ENCODE measurements at places on chromosomes 2 and 18. TPM values are rescaled to one million over a fixed set of nuclear protein-coding genes. Genes with fewer than 3 reads are reported as not detected.

The CTDSP1 gene
- 129 TPM for total RNA-seq

The STON1 gene
- 18.4 TPM for total RNA-seq

The ARHGEF33 gene
- 4.6 TPM for total RNA-seq

The ASB1 gene
- total RNA-seq = 12.4 TPM

GRCh38 chr2:229575569-229576315 is 138.6 kb downstream of the DNER start:
- H3K27ac ChIP-seq = no peak overlapping the region
- DNase-seq = no peak
- no peaks in the 10 kb centered on the region for H3K36me3 ChIP-seq
- H3K4me3 ChIP-seq = no peak overlapping the region
- no peaks in the 10 kb centered on the region for H3K27me3 ChIP-seq

- H3K27me3 ChIP-seq = no peaks in the 10 kb centered on the region
- H3K4me1 ChIP-seq = no peaks in the 10 kb centered on the region
- H3K4me3 ChIP-seq = no peak overlapping the region
- no peaks in the 10 kb centered on the region for H3K36me3 ChIP-seq
- H3K27ac ChIP-seq = no peak overlapping the region
Observed at GRCh38 chr2:119301413-119301812, 65.2 kb downstream of the C2orf76 start.

- H3K4me3 ChIP-seq = no peak overlapping the region
- H3K36me3 ChIP-seq = no peaks in the 10 kb centered on the region
- H3K27ac ChIP-seq = no peak overlapping the region
- DNase-seq = no peak
Observed at GRCh38 chr2:21715887-21716286, 592.1 kb downstream of the TDRD15 start.

DNA sequence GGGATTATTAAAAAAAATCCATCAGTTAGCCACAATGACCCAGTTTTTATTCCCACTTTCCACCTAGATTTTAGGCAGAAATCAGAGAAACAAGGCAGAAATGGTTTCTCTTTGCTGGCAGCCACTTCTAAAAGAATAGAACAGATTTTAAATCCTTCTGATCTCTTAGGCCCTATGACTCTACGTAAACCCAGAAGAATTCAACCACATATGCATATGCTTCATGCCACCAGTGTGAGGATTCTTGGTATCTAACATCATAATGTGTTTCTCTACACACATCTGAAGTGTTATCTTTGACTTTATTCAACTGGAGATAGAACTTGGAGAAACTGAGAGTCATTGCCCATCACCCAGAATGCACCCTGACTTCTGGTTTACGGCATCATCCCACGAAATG is 128.7 kb upstream of the TANK start:
- no peak for DNase-seq
- no peak overlapping the region for H3K27ac ChIP-seq
- H3K27me3 ChIP-seq = no peaks in the 10 kb centered on the region
- no peaks in the 10 kb centered on the region for H3K36me3 ChIP-seq
- no peaks in the 10 kb centered on the region for H3K4me1 ChIP-seq

- no peak overlapping the region for H3K27ac ChIP-seq
- H3K4me3 ChIP-seq = no peak overlapping the region
- H3K27me3 ChIP-seq = no peaks in the 10 kb centered on the region
- H3K4me1 ChIP-seq = peaks cover 9% of the 10 kb centered on the region
Observed at GRCh38 chr18:79522451-79523205, 126.9 kb downstream of the NFATC1 start.

Data from thyroid gland (tissue), 4 donors.